ENCODE measurements at places on chromosomes 3 and 15. TPM values are rescaled to one million over a fixed set of nuclear protein-coding genes. Genes with fewer than 3 reads are reported as not detected.
A peak's percentile ranks its signal among the peaks of the same experiment; 100 is the strongest.

DNA sequence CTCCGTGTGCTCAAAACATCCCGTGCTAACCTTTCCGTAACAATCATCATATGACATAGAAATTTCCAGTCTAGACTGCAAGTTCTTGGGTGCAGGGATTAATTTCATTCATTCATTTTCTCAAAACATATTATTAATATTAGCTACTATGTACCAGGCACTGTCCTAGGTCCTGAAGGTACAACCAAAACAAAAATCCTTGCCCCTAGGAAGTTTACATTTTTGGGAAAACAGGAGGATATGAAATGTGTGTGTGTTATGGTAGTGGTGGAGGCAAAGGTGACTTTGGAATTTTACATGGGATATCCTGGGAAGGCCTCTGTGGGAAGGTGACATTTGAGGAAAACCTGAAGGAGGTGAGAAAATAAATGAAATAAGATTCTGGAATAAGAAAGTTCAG is 222.6 kb downstream of the LRRC3B start:
- no peak overlapping the region for H3K27ac ChIP-seq
- DNase-seq, result no peak
- H3K36me3 ChIP-seq, result no peaks in the 10 kb centered on the region
- H3K27me3 ChIP-seq, result no peaks in the 10 kb centered on the region
- H3K4me3 ChIP-seq, result no peak overlapping the region

- H3K4me3 ChIP-seq, result no peak overlapping the region
- H3K36me3 ChIP-seq, result no peaks in the 10 kb centered on the region
- no peak overlapping the region for H3K27ac ChIP-seq
- peaks cover 17% of the 10 kb centered on the region for H3K27me3 ChIP-seq
- peaks cover 53% of the 10 kb centered on the region for H3K4me1 ChIP-seq
Measured at GRCh38 chr3:46873521-46873920, 4.0 kb upstream of the PTH1R start.

DNA sequence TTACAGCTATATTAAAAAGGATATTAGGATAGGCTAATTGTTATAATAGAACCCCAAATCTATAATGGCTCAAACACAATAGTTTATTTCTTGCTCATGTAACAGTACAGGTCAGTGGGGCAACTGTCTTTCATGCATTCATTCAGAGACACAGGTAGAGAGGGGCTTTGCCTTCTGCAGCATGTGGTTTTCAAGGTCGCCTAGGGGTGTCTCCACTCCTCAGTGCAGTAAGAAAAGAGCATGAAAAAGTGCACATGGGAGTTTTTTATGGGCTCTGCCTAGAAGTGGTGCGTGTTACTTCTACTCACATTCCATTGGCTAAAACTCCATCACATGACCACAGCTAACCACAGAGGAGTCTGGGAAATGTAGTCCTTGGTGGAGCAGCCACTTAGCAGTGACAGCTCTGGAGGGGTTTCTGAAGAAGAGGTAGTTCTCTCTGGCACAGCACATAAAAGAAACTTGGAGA is 1.8 kb downstream of the ZBTB38 start:
- H3K27me3 ChIP-seq, result no peaks in the 10 kb centered on the region
- DNase-seq, result no peak
- H3K4me1 ChIP-seq, result peaks cover 54% of the 10 kb centered on the region
- peak overlapping the region; percentile 79 for H3K4me3 ChIP-seq
- peaks cover 9% of the 10 kb centered on the region for H3K36me3 ChIP-seq
- peak overlapping the region; percentile 100 for H3K27ac ChIP-seq

The PROS1 gene
- total RNA-seq, result 25.6 TPM
